ENCODE measurements at places on chromosomes 16 and 17.

- no peak for DNase-seq
Measured at GRCh38 chr16:51388516-51388951, 237.5 kb upstream of the SALL1 start.

- DNase-seq = no peak
Measured at GRCh38 chr17:7612294-7612640, 2.4 kb downstream of the FXR2 start.

DNA sequence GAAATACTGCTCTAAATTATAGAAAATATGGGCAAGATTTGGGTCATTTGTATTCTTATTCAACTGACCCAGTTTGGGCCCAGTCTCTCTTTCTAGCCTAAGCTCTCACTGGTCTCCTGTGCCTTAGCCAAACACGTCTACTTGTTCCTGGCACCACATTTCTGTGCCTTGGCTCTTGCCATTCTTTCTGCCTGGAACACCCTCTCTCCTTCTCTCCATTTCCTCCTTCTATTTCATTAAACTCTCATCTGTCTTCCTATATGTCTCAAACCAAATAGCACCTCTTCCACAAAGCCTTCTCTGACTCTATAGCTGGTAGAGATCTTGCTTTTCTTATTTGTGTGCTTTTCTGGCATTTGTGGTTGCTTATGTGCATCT lies 37.7 kb upstream of the NUFIP2 start:
- no peak for DNase-seq

GRCh38 chr17:80689129-80689619 lies 144.5 kb downstream of the RPTOR start:
- DNase-seq = no peak

DNA sequence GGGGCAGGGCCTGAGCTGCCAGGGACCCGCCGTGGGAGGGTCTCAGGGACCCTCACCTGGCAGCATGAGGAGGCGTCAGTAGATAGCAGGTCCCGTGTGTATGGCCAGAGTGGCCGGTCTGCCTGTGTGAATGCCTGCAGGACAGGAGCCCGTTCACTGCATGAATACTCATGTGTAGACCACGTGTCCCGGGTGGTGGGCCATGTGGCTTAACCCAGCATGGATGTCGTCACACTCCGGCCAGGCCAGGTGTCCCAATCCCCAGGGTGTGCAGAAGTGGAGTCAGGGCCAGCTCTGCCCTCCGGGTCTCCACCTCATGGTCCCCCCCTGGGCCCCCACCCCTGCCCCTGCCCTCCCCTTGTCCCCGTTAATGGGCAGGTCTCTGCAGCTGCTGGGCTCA lies 53.7 kb downstream of the BAHCC1 start:
- no peak for DNase-seq

- DNase-seq = peak; percentile 97
Measured at GRCh38 chr17:49880291-49881053, 32.6 kb upstream of the TAC4 start.

DNA sequence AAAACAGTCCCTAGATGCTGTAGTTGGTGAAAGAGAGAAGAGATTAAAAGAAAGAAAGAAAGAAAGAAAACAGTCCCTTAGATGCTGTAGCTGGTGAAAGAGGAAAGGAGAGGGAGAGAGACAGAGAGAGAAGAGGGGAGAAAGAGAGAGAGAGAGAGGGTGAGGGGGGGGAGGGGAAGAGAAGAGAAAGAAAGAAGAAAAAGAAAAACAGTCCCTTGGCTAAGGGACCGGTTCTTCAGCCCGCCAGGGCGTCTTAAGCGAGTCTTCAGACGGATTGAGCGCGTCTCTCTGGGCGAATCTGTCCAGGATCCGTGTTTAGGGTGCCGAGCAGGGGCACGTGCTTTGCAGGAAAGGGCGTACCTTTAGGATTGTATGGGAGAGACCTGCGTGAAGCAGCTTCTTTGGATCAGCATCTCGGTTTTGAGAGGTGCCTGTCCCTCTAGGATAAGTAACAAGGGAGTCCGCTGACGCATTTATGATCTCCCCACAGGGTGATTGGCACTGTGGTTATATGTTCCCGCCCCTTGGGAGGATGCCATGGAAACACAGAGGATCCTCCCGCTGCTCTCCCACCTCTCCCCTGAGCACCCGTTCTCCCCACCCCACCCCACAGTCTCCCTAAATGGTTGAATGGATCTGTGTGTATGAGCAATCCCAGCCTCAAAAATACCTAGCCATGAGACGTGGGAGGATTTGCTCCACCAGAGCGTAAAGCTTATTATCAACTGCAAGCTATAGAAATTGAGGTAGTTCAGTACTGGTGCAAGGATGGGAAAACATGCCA lies 16.7 kb downstream of the GNGT2 start:
- no peak for DNase-seq

DNA sequence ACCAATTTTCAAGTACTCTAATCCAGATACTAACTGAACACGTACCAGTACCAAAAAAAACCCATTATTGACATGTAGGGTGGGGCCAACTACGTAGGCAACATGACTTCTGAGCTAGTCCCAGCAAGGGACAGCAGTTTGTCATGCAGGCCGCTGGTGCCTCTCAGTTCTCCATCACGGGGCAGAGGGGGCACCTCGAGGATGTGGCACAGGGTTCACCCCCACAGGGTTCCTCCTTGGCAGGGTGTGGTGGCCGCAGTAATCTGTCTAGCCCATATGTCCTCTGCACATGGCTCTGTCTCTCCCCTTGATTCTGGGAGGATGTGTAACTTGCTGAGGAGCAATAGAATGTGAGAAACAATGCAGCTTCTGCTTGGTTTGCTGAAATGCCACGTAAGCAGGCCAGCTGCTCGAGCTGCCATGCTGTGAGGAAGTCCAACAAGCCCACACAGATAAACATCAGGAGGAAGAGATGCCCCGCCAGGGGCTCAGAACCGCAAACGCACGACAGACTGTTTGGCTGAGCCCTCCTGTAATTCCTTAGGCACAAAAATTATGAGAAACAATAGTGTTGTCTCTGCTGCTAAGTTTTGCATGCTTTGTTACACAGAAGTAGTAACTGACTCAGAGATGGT lies 62.4 kb downstream of the NT5M start:
- DNase-seq = no peak

DNA sequence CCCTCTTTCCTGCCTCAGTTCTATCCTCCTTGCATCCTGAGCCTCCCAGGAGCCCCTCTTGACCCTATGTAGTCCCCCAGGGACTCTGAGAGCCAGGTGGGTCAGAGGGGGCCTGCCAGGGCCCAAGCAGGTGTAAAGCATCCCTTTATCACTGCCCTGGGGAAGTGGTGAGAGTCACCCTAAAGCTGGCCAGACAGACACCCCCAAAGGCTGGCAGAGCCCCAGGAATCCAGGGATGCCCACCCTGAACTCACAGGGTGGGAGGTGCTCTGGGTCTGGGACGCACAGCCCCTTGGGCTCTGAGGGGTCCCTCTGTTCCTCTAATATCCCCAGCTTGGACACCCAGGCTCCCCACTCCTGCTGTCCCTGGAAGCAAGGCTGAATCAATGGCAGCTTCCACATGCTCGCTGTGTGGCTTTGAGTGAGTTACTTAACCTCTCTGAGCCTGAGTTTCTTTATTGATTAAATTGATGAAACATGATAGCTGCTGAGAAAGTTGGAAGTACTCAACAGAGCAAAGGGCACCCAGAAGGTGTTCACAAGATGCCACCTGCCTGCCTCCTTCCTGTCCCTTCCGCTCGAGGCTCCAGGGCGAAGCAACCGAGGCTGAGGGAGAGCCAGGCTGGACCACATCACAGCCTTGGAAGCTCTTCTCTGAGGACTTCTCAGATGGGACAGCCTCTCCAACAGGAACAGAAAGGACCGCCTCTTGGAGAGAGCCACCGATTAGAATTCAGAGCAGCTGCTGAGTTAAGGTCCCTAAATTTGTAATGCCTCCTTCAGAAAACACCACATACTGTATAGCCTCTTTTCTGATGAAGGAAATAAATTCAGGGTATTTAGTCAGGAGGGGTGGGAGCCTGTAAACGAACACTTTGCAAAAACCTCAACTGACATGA lies 67.1 kb upstream of the DOC2B start:
- DNase-seq = no peak

DNA sequence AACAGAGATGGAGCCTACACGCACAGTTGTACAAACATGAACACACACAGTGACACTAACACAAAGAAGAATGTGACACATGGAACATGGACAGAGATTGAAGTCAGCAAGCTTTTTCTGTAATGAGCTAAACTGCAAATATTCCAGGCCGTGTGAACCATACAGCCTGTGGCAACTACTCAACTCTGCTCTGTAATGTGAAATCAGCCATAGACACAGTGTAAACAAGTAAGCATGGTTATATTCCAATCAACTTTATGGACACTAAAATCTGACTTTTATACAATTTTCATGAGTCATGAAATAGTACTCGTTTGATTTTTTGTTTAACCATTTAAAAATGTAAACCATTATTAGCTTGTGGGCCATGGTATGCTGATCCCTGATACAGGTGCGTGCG lies 120.2 kb downstream of the SMG6 start:
- DNase-seq = no peak

DNA sequence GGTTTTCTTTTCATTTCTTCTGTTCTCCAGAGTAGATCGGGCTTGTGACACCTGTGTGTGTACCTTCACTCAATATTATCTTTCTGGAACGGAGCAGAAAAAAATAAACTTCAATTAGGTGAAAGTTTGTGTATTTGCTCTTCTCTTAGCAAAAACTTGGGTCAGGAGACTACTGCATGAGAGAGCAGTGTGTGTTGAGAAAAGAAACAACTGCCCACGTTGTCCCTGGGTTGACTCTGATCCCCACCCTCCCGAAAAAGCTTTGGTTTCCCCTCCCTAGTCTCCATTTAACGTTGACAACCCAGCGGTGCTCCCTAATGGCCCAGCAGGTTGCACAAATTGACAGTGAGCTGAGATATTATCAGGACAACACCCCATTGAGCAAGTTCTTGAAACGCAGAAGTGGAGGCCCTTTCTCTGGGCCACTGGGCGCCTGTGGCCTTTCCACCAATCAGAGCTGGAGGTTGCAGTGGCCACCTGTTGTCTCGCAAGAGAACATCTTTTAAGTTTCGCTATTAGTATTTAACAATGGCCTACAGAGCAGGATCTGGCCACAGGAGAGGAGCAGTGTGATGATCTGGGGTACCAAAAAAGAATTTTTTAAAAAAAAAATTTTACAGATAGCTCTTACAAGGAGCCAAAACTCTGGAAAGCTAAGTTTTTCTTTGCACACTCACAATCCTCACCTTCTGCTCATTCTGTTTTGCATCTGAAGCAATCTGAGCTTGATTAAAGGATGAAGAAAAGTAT lies 1.5 kb upstream of the TOX3 start:
- DNase-seq = no peak

DNA sequence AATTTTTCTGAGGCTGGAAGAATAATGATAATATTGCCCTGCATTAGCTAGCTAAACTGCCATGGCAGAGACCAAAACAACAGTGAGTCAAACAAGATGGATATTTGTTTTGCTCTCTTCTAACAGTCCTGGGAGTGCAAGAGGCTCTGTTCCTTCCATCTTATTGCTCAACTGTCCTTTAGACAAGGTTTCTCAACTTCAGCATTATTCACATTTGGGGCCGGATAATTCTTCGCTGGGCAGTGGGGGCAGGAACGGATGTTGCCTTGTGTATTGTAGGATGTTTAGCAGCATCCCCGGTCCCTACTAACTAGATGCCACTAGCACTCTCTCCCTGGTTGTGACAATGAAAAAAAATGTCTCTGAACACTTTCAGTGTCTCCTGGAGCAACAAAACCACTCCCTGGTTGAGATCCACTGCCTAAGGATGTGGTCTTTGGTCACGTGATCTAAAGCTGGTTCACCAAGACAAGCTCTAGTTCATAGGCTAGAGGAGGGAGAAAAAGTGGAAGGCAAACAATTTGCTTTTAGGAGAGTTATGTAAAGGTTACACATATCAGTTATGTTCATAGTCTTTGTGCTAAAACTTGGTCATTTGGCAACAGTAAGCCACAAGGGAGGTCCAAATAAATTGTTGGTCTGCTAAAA lies 144.4 kb downstream of the PCTP start:
- DNase-seq = no peak

DNA sequence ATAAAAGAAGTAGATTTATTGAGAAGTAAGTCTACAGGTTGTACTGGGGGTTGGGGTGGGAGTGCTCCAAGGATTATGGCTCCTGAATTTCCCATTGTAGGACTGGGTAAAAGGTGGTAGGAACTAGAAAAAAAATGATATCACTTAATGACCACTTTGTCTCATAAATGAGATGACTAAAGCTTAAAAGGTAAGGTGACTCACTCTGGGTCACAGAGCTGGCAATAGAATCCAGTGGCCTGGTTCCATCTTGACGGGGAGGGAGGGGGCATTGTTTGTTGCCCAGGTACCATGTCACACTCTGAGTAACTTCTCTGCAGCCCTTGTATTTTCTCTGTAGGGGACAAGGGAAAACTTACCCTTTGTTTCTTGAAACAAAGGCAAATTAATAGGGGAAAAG lies 126.1 kb downstream of the PITPNC1 start:
- no peak for DNase-seq

GRCh38 chr17:40540448-40540847 lies 24.8 kb downstream of the CCR7 start:
- no peak for DNase-seq

DNA sequence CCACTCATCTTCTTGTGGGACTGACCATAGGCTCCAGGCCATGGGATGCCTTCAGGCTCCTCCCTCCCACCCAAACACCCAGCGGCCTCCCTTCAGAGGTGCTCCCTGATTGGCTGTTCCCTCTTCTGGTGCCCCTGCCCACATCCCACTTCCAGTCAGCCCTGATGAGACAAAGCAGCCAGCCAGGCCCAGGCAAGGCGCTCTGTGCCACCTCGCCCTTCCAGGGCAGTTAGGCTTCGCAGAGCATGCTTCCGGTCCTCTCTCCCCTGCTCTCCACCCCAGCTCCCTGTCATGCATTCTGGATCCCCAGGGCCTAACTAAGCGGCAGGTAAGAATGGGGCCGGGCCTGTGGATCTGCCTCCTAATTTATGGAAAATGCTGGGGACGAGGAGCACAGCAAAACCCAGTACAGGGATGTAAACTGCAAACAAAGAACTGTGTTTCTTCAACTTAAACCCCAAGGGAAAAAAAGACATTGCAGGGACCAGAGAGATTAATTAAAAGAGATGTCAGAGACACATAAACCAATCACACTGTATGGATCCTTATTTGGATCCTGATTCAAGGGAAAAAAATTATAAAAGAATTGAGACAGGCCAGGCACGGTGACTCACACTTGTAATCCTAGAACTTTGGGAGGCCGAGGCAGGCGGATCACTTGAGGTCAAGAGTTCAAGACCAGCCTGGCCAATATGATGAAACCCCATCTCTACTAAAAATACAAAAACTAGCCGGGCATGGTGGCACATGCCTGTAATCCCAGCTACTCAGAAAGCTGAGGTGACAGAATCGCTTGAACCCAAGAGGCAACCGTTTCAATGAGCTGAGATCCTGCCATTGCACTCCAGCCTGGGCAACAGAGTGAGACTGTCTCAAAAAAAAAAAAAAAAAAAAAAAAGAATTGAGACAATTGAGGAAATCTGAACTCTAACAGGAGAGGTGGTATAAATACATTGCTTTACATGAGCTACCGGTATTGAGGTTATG lies 26.0 kb downstream of the ZDHHC7 start:
- DNase-seq = no peak

DNA sequence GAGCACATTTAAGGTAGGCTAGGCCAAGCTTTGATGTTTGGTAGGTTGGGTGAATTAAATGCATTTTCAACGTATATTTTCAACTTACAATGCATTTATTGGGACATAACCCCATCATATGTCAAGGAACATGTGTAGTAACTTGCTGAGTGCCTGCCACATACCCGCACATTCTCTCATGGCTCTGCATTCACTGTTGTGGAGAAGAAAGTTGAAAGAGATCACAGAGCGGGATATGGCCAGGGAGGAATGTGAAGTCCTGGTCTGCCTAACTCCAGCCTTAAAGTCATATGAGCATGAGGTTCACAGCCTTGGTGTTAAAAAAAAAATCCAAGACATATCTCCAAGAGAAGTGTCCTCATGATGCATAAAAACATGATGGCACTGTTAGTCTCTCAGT lies 79.1 kb downstream of the CFDP1 start:
- no peak for DNase-seq

Measured in HuH-7.5 (cell line).